ENCODE measurements at places on chromosomes 3 and 15. TPM values are rescaled to one million over a fixed set of nuclear protein-coding genes. Genes with fewer than 3 reads are reported as not detected.

FGD5 gene
- 23.2 TPM for total RNA-seq

GRCh38 chr3:100075196-100075595, 39.1 kb downstream of the FILIP1L start:
- no peak for DNase-seq

DNA sequence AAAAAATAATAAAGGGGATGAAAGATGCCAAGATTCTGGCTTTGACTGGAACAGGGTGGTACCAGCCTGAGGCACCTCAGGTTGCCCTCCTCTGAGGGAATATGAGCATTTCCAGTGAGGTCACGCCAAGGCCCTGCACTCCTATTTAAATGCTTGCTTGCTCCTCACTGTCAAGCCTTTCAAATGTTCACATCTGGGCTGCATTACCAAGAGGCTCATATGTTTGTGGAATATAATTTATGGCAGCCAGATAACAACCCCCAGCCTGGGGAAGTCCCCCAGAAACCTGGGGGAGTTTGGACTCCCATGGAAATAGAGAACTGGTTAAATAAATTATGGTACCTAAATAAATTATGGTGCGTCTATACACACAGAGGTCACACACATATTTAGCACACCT, 88.4 kb downstream of the FRMD4B start:
- DNase-seq = no peak

GRCh38 chr3:21745966-21746365, 5.0 kb downstream of the ZNF385D start:
- DNase-seq = no peak

GRCh38 chr3:59056706-59057105, 6.9 kb upstream of the CFAP20DC start:
- DNase-seq = no peak
